ENCODE measurements at places on chromosomes 12 and 14.
A peak's percentile ranks its signal among the peaks of the same experiment; 100 is the strongest.

- no peak for DNase-seq
Observed at GRCh38 chr14:85438481-85438942, 91.4 kb upstream of the FLRT2 start.

- peak; percentile 14 for DNase-seq
Observed at GRCh38 chr12:66767536-66767935, 88.7 kb upstream of the GRIP1 start.

GRCh38 chr12:108289350-108290161, 49.6 kb downstream of the CMKLR1 start:
- no peak for DNase-seq

DNA sequence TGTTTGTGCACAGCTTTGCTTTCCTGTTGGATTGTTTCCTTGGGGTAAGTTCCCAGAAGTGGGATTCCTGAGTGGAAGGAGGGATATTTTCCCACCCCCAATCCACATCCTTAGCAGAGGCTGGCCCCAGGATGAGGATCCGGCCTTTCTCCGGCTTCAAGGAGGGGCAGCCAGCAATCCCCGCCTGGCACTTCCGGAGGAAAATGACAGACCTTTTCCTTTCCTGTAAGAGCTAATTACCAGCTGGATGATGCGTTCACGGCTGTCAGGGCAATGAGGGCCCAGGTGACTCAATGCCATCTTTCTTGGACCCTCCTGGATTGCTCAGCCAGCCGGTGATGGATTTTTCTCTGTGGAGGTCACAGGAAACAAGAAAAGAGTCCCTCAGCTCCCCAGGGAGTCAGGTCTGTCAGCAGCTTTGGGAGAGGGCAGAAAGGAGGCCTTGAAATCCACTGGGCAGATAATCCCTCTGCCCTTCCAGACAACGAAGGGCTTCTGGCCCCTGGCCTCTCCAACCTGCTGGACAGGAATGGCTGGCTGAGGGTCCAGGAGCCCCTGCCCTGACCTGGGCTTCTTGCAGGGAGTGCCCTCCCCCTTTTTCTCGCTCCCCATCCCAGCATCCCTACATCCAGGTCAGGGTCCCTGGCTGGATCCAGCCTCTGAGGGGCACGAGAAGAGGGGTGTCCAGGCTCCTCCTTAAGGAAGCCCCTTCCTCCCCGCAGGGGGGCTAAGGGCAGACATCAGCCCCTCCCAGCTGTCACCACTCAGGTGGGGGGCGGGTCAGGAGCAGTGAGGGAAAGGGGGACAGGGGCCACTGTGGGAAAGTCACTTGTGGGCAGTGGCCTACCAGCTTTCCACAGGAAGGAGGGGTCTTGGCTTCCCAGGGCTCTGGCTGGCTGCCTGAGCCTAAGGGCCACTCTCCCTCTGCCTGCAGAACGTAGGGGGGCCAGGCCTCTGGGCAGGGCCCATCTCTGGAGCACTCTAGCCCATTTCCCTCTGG, 16.1 kb upstream of the CCDC85C start:
- peak; percentile 87 for DNase-seq

GRCh38 chr12:75704664-75705063, 193.3 kb upstream of the KRR1 start:
- peak; percentile 57 for DNase-seq

DNA sequence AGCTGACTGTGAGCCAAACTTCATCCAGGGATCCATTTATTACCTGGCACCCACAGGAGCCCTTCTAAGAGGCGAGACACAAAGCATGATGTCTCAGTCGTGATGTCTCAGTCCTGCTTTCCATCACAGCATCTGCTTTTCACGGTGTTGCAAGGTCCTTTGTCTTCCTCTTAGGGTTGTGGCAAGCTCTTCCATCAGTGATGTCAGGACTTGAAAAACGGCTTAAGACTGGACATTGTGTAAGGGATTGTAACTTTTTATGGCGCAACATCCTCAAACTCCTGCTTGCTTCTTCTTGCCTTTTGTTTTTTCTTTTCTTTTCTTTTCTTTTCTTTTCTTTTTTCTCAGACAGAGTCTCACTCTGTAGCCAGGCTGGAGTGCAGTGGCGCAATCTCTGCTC, 586.5 kb upstream of the TMEM132C start:
- DNase-seq: no peak

Measured in NCI-H69 (cell line).